T1000 (cell line): ENCODE measurements at places on chromosomes 3 and 15.

DNA sequence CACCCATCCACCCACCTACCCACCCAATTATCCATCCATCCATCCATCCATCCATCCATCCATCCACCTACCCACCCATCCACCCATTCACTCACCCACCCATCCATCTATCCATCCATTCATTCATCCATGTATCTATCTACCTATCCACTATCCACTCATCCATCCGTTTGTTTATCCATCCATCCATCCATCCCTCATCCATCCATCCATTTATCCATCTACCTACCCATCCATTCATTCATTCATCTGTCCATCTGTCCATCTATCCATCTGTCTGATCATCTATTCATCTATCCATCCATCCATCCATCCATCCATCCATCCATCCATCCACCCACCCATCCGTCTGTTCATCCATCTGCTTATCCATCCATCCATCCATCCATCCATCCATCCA is 65.7 kb downstream of the FBLN2 start:
- no peak for DNase-seq

- no peak for DNase-seq
Observed at GRCh38 chr3:139340784-139341183, 3.0 kb upstream of the MRPS22 start.

- DNase-seq: no peak
Observed at GRCh38 chr3:147421184-147421912, 12.2 kb downstream of the ZIC1 start.

DNA sequence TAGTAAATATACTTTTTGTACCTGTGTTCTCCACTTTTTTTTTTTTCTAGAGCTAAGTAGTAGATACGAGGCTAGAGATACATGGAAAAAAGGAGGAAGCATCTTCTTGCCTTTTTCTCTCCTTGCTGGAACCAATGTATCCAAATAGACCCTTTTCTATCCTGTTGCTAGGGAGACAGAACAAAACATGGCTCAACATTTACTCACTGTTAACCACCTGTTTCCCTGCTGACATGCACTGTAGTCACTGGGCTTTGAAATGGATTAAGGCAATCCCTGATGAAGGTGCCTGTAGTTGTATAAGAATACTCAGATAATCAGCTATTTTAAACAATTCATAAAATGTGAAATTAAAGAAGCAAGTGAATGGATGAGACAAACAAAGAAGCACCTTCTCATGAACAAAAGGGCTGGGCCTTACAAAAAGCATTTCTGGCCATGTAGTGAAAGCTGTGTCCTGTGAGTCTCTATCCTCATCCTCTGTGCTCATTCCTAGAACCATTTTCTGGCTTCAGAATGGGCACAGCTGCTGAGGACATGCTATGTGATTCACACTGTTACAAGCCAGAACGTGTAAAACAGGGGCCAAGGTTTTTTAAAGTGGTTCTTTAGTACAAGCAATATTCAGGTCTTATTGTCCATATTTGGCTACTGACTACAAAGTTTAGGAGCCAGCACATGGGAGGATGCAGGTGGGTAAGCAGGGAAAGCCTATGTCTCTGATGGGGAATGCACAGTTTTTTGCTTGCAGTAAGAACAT is 100.4 kb upstream of the NDN start:
- no peak for DNase-seq

- DNase-seq: no peak
Observed at GRCh38 chr3:196991581-196992460, 23.2 kb upstream of the PIGZ start.

DNA sequence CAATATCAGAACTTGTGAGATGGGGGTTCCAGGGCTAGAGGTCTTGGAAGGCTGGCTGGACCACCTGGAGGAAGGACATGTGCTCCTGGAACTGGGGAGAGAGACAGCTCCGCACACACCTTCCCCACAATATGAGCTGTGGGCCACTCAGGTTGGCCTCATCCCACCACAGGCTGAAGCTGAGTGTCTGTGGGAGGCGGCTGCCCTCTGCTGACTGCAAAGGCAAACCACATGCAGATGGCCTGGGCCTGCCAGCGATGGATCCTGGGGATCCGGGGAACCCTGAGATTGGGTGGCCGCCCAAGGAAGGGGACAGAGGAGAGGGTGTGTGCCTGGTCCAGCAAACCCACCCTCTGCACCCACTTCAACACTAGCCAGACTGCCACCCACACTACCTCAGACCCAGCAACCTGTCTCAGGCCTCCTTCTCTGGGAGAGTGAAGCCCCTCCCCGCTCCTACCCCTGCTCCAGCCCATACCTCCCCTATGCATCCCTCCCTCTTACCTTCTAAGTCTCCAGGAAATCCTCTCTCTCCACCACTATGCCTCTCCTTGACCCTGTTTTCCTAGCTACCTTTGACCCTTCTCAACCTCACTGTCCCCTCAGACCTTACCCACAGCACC is 44.8 kb downstream of the CYP11A1 start:
- peak; percentile 38 for DNase-seq

DNA sequence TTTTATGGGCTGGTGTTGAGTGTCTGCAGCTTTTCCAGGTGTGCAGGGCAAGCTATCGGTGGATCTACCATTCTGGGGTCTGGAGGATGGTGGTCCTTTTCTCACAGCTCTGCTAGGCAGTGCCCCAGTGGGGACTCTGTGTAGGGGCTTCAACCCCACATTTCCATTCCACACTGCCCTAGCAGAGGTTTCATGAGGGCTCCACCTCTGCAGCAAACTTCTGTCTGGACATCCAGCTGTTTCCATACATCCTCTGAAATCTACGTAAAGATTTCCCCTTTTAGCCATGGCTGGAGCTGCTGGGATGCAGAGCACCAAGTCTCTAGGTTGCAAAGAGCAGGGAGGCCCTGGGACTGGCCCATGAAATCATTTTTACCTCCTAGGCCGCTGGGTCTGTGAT is 11.6 kb downstream of the RFX7 start:
- DNase-seq: no peak

DNA sequence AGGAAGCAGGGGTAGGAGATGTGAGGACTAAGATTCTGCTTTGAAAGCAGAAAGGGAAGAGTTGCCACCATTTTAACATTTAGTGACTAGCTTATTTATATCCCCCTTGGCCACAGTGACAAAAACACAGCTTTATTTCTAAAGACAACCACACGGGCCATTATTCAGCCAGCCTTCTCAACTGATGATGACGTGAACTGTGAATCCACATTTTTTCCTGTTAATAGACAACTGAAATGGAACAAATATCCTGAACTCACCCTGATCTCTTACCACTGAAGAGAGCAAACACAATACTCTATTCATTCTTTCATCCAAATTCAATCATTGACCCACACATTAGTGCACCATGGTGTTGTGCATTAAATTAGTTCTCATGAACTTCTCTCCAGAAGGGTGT is 145.1 kb downstream of the TNIK start:
- DNase-seq: no peak

DNA sequence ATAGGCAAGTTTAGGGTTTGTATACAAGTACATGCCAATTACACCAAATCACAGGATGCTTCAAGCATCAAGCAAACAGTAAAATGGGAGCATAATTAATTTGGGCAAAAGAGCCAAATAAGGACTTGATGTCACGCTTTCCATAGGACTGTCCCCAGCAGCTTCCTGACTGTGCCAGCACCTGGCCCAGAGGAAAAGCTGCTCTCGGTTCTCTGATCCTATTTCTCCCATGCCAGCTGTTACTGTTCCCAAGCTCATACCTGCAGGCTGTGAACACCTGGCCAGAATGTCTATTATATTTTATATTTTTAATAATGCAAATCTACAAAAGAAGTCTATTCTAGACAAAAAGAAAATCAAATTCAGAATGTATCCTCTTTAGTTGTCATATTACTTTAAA is 12.2 kb downstream of the ZXDC start:
- no peak for DNase-seq
